DMS 273 treated with DMSO at 0.1 percent for 48 hours (cell line): ENCODE measurements at places on chromosomes 16 and 17.

DNA sequence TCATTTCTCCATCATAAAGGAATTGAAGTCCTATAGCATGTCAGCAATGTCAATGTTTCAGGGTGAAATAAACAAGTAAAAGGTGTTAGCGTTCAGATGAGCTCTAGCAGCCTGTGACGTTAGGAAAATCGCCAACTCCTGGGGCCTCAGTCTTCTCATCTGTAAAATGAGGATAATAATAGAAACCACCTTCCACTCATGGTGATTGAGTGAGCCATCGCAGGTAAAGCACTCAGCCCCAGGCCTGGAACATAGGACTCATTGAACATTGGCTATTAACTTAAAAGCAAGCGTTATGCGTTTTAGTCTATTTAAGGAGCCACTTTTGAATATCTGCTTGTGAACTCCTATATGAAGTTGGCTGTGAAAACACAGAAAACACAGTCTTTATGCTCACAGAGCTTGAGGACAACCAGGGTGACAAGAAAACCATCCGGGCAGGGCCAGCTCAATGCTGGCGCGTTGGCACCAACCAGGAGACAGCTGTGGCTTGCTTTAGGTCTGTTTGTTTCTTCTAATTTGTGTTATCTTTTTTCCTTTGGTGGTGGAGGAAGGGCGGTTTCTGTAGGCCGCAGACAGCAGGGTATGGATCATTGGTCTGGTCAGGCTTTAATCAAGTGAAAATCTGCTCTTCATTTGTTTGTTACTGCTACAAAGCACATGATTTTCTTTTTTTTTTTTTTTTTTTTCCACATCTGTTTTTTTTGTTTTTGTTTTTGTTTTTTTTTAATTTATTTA lies 35.7 kb upstream of the MED9 start:
- no peak for DNase-seq

GRCh38 chr17:75428543-75429469 lies 23.3 kb upstream of the GRB2 start:
- DNase-seq, result no peak

- no peak for DNase-seq
These were observed 77.7 kb upstream of the GNG13 start for GRCh38 chr16:878072-878784.

GRCh38 chr17:63702721-63703015 lies 2.7 kb upstream of the LIMD2 start:
- DNase-seq, result no peak

GRCh38 chr16:11063448-11064201 lies 119.3 kb downstream of the CLEC16A start:
- no peak for DNase-seq

- no peak for DNase-seq
These were observed 428.4 kb upstream of the CDH5 start for GRCh38 chr16:65938083-65938482.

GRCh38 chr16:17205279-17206211 lies 265.2 kb downstream of the XYLT1 start:
- DNase-seq, result no peak

GRCh38 chr16:81006211-81006812 lies 373 bp downstream of the CMC2 start:
- DNase-seq, result peak; percentile 8

DNA sequence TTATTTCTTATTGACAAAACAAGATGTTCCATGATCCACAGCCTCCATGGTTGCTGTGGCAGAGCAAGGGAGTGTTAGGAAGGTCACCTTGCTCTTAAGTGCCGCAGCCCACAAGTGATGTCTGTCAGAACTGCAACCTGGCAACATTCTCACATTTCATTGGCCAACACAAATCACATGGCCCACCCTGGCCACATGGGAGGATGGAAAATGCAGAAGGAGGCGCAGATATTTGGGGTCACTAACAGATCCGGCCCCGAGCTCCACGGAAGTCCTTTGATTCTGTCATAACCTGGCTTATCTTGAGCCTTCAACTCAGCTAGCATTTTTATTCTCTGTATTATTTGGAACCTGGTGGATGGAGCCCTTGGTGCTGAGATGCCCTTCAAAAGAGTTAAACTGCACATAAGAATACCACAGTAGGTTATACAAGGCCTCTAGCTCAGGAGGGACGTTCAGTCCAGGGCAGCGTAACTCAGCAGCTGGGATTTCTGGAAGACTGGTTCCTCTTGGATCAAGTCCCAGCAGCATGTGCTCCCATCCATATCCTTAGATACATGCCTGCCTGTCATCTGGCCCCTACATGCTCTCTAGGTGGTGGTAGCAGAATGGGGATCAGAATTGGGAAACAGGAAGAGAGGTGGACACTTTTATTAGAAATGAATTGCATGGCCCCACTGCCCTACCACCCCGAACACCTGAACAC lies 508.1 kb downstream of the HAPSTR1 start:
- no peak for DNase-seq

GRCh38 chr17:4405699-4406098 lies 28.0 kb upstream of the SPNS3 start:
- no peak for DNase-seq

- DNase-seq, result no peak
These were observed 11.0 kb downstream of the P3H4 start for GRCh38 chr17:41800601-41801373.

GRCh38 chr17:78113804-78114785 lies 14.5 kb downstream of the TMC6 start:
- no peak for DNase-seq

DNA sequence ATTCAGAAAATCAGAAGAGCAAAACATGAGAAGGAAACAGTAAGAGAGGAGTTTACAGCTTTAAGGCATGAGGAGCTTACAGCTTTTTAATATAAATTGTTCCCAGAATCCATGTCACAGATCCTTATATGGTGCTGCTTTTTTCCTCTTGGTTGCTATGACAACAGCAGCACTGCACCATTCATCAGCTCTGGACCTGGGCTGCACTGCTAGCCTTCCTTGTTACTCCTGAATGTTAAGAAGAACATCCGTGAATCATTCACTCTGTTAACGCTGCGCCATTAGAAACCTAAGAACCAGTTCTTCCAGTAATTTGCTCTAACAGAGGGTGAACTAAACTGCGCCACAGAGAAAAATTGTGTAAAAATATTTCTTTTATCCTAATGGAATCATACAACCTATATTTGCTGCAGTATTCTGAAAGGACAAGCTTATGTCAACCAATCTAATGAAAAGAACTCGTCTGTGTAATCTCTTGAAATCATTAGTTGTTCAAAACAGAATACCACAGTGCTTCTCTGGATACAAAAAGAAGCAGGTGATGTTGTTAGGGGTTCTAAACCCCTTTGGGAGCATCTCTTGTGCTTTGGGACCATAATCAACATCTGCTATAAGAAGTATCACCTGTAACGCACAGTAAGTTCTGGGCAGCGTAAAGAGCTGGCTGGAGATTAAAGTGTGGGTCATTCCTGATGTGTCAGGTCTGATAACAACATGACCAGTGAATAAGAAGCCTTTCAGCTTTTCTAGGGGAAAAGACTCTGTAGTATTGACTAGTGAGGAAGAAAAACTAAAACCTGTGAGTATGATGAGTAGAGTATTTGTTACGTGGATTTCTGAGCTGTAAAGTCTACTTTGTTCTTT lies 151.2 kb downstream of the TANC2 start:
- no peak for DNase-seq

GRCh38 chr17:78313735-78314648 lies 45.9 kb downstream of the SOCS3 start:
- peak; percentile 32 for DNase-seq

- DNase-seq, result peak; percentile 37
These were observed at the start of gene SLFN11 for GRCh38 chr17:35373534-35373983. TSS of gene SLFN11 (minus strand) at chr17:35373621. CDS start at chr17:35363807, 9,814 bp downstream.

- no peak for DNase-seq
These were observed 16.2 kb downstream of the OTOP3 start for GRCh38 chr17:74951680-74952421.

GRCh38 chr17:30357476-30357875 lies 21.3 kb upstream of the CPD start:
- no peak for DNase-seq

- DNase-seq, result no peak
These were observed 138.2 kb downstream of the C16orf95 start for GRCh38 chr16:87178977-87179376.

DNA sequence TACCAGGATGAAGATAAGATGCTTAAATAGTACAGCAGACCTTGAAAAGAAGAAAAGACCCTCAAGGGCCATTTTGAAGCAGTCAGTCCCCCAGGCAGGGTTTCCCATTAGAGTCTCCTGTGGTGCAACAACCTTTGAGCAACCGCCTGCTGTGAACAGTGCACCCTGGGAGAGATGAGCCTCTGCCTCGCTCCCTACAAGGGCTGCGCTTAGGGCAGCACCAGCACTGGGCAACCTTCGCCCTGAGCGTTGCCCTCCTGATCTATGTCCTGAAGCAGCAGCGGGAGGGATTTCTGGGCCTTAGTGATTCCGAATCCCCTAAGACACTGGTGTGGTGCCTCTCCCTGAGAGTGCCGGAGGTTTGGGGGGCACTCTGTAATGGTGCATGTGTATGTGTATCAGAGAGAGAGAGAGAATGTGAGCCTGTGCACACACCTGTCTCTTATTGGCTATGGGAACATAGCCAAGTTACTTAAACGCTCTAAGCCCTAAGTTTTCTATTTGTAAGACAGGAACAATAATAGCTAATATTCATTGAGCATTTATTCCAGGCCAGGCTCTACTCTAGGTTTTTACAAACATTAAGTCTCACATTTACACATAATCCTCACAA lies 25.2 kb upstream of the ABCC12 start:
- DNase-seq, result no peak

GRCh38 chr16:31202414-31203375 lies at the start of gene PYCARD:
TSS of gene PYCARD (minus strand) at chr16:31202760. CDS start at chr16:31202690, 70 bp downstream.
- DNase-seq, result no peak

- DNase-seq, result no peak
These were observed 13.5 kb downstream of the SPECC1 start for GRCh38 chr17:20022701-20023100.

GRCh38 chr16:85611444-85612190 lies 1.5 kb upstream of the GSE1 start:
- peak; percentile 87 for DNase-seq

GRCh38 chr17:12247761-12248160 lies 227.1 kb downstream of the MAP2K4 start:
- DNase-seq, result no peak

DNA sequence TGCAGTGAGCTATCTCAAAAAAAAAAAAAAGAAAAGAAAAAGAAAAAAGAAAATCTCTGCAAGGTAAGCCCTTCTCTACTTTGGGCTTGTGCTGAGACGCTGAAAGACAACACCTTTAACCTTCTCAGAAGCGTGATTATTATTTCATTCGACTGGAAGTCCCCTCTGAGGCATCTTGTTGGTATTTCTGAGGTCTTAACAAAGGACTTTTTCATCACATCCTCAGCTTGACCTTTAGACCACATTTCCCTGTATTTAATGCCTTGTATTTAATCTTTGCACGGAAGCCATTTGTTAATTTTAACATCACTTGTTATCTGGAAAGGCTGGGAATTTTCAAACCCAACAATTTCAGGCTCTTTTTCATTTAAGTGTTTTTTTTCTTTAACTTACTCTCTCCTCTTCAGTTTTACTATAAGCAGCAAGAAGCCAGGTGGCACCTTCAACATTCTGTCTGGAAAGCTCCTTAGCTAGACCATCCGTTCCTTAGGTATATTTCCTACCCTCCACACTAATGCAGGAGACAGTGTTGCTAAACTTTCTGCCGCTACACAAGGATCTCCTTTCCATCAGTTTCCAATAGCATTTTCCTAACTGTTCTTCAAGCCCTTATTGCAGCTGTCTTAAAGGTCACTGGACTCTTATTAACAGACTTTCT lies 10.3 kb downstream of the KCTD13 start:
- DNase-seq, result no peak

- DNase-seq, result no peak
These were observed 20.6 kb downstream of the ACSM1 start for GRCh38 chr16:20676837-20677236.

GRCh38 chr17:57881783-57882351 lies 32.0 kb upstream of the MRPS23 start:
- DNase-seq, result no peak

DNA sequence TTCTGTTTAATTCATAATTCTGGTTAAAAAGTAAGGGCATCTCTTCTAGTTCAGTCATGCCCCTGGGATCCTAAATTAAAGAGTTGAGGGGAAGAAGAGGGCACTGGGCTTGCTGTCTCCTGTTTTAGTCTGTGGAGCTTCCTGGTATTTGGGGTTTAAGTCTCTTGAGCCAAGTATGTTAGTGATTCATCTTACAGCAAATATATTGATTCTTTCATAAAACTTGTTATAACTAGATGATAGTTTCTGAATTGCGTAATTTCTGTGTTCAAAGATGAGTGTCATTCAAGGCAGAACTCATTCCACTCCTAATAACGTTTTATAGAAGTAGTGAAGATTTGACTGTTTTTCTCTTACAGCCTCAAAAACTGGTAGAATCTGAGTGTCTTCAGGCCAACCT lies 1.7 kb downstream of the TXNDC17 start:
- DNase-seq, result no peak

- DNase-seq, result no peak
These were observed 197.0 kb downstream of the CYLD start for GRCh38 chr16:50938932-50939331.

DNA sequence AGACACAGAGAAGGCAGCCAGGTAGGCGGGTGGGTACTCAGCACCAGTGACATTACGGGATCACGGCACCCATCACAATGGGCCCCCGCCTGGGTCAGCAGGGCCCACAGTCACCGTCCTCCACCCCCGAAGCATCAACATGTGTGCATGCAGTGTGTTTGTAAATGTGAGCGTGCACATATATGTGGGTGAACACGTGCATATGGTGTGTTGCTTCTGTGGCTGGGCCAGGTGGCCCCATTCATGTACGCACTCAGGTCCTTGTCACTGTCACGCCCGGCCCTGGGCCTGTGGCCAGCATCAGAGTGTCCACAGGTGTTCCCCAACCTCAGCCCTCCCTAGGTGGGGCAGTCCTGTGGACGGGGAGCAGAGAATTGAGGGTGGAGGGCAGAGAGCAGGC lies 37.1 kb downstream of the TNFRSF13B start:
- DNase-seq, result no peak

DNA sequence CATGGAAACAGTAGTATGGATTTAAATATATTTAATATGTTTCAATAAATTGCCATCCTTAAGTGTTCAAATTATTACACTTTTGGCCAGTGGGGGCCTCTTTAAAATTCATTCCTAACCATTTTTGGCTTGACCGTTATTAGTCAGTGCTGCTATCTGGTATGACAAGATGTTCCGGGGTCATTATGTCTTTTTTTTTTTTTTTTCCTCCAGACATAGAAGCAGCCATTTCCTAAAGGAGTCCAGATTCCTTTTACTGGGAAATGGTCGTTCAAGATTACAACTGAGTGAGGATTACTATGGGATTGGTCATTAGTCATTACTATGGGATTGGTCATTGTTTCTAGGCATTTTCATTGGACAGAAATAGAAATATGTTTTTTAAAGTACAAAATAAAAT lies 53.4 kb downstream of the NF1 start:
- no peak for DNase-seq
